Activated T-cell treated with anti-CD3 and anti-CD28 coated beads for 48 hours (primary cell): ENCODE measurements at places on chromosomes 3 and 15.

- DNase-seq, result no peak
Observed at GRCh38 chr15:68340726-68341671, 63.5 kb downstream of the FEM1B start.

- DNase-seq, result no peak
Observed at GRCh38 chr15:69035205-69035917, 20.9 kb downstream of the NOX5 start.

- no peak for DNase-seq
Observed at GRCh38 chr15:63461230-63461985, 43.0 kb upstream of the USP3 start.

- DNase-seq, result no peak
Observed at GRCh38 chr15:36936613-36937012, 163.7 kb downstream of the MEIS2 start.

- no peak for DNase-seq
Observed at GRCh38 chr15:46714950-46715349, 1002.4 kb upstream of the SEMA6D start.

DNA sequence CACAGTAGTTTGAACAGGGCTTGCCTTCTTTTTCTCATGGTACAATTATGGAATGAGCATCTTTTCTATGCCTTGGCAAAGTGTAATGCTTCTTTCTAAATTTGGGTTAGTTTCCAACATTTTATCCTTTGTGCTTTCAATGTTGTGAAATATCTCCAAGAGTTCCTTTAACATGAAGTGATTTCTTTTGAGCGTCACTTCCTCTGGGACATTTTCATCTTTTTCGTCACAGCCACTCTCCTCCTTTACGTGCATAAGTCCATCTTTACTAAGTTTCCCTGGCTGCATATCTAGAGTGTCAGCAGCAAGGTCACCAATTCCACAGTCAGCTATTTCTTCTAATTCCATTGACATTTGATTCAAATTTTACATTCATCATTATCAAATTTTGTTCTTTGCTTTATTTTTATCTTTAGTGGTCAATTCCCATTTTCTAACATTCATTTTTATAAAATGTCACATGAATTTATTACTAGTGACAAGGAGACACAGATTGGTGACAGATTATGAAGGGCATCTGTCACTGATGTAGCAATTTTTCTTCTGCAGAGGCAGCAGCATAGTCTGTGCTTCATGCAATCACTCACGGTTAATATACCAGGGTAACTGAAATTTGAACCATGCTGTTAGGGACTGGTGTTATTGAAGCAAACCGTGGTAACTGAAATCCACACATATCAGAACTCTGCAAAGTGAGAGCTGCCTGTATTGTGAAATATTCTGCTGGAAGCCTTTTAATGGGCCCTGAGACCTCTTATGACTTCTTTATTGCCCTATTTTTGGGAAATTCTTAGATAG, 126.5 kb upstream of the THBS1 start:
- no peak for DNase-seq

DNA sequence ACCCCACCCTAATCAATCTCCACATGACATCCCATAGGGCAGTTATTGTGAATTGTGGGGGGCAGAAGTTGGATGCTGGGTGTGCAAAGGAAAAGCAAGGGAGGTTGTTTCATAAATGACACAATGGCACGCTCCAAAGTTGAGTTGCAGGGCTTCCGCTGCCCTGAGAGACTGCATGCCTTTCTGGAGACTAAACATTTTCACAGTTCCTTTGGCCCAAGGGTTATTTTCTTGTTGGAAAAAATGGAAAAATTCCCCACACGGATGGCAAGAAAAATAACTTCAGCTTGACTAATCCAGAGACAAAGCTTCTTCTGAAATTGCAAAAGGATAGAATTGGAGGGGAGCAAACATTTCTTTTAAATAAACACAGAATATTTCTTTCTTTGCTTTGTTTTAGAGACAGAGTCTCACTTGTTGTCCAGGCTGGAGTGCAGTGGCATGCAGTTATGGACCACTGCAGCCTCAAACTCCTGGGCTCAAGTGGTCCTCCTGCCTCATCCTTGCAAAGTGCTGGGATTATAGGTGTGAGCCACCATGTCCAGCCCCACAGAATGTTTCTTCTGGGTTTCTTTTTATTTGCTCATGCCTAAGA, 19.1 kb upstream of the TPM1 start:
- no peak for DNase-seq

DNA sequence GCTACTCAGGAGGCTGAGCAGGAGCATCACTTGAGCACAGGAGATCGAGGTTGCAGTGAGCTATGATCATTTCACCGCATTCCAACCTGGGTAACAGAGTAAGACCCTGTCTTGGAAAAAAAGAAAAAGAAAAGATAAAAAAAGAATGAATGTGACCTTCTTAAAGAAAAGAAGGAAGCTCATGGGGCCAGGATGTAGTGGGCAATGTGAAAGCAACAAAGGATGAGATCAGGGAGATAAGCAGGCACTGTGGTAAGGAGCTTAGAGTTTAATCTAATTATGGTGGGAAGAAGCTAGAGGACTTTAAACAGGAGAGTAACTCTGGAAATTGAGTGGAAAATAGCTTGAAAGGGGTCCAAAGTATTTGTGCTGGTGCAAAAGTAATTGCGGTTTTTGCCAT, 231.6 kb upstream of the UBE2E2 start:
- DNase-seq, result no peak

GRCh38 chr15:98667521-98668179, 19.3 kb downstream of the IGF1R start:
- no peak for DNase-seq

DNA sequence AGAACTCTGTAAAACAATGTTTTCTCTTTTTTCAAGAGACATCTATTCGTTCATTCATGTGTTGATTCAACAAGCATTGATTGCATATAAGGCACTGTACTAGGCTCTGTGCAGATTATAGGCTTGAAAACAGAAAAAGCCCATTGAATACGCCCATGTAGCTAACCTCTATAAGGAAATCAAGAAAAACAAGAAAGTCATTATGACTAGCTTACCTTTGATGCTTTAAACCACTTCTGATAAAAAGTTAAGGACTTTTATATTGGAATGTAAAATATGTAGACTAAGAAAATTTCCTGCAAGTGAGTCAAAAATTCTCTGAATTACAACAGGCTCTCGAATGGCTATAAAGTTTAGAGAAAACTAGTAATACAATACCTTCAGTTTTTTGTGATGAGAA, 92.5 kb downstream of the BDH1 start:
- DNase-seq, result no peak

DNA sequence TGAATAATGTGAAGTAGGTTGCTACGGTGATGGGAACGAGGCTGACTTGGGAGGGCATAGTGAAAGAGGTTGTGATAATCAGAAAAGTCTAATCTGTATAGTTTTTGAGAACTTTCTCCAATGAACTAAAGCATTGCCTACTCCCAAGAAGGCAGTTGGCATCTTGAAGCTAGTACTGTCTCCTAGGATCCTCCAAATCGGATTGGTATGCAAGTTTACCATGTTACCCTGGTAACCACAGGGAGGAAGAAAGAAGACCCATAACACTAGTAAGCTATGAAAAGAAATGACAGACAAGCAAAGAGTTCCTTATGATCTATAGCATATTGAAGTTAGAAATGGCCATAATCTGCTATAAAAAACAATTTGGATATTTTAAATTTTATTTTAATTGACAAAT, 127.2 kb upstream of the SYNPR start:
- DNase-seq, result no peak

DNA sequence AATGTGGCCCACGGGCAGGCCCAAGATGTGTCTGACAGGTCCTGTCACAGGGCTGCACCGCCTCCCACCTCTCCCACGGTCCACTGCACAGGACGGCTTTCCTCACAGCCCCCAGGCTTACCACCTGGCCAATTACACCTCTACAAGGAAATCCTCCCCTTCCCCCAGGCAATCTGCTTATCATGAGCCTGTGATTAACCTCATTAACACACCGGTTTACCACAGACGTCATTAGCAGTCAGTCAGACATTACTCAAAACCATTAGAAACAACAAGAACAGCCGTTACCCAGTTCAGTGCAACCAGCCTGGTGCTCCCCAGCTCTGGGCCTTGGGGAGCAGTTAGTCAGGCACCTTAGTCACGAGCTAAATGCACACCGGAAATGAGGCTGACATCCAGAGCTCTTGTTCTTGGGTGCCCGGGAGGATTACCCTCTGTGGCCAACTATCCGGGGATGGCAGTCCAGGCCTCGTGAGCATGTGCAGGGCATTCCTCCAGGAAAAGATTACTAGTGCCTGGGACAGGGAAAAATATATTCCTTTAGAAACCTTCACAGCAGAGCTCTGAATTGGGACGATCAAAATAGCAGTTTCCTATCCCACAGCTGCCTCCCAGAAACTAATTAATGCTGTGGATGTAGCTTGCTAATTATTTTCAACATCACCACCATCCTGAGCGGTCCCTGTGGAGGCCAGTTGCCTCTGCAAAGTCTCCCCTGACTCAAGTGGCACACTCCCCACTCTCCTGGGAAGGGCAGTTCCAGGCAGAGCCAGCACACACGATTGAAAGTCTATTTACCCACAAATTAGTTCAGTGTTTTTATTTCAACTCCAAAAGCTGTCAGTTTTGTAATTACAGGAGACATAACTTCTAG, 117.4 kb upstream of the ZBED2 start:
- DNase-seq, result no peak

DNA sequence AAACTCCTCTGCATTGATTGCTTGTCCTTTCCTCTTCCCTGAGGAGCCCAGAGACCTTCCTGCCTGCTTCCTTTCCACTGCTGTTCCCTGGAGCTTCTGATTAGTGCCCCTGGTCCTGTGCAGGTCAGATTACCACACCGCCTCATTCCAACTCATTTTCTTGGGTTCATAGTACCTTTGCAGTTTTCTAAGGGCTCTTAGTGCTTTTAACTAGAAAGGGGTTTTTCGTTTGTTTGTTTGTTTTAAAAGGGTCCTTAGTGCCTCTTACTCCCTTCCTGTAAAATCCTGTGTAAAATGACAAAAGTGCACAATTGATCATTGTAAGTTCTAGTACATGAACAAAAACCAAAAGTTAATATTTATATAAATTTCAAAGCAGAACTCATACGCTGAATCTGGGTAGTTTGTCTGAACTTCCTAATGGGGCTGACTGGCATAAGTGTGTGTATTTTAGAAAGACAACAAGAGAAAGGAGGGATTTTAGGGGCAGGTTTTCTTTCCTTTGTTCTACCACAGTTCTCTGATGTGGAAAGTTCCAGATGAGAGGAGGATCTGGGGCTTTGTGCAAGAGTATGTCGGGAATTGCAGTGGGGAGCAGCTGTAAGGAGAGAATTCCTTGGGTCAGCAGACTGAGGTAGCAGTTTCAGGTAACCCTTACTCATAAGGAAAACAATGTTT, 30.6 kb downstream of the SNRK start:
- no peak for DNase-seq

- no peak for DNase-seq
Observed at GRCh38 chr15:83287541-83288027, 3.1 kb upstream of the BNC1 start.

DNA sequence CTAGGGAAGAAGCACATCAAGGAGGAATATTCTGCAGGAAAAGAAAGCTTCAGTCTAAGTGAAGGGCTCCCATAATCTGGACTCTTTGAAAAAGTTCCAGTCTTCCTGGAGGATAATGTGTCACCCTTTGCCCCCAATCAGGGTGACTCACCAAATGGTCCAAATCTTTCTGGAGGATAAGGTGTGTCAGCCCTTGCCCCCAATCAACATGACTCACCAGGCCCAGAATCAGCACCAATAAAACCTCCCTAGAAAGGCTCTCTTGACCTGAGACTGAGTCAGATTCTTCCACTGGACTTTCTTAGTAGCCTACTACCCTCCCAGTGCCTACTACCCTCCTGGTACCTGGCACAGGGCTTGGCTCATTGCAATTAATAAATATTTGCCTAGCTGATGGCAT, 9.5 kb upstream of the ARL14 start:
- no peak for DNase-seq

GRCh38 chr3:126341755-126342150, 15.5 kb downstream of the KLF15 start:
- DNase-seq, result no peak

GRCh38 chr3:191329654-191330529, at the start of gene UTS2B:
Gene UTS2B, minus strand, starts transcription at chr3:191330526. Its CDS starts 48,337 bp downstream, at chr3:191282189.
- DNase-seq, result no peak

DNA sequence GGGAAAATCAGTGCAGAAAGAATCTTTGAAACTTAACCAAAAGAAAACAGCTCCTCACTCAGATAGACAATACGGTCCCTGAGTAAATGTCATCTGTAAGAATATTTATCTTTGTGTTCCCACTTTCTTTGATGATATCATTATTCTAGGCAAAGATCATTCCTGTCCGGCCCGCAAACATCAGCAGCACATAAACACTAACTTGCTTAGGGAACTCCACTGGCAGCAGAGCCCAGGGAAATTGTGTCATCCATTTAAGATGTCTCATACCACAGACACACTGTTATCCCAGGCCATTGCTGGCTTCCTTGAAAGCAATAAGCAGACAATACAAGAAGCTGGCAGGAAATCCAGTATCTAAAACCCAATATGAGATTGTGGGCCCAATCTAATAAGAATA, 20.1 kb upstream of the CD96 start:
- no peak for DNase-seq

DNA sequence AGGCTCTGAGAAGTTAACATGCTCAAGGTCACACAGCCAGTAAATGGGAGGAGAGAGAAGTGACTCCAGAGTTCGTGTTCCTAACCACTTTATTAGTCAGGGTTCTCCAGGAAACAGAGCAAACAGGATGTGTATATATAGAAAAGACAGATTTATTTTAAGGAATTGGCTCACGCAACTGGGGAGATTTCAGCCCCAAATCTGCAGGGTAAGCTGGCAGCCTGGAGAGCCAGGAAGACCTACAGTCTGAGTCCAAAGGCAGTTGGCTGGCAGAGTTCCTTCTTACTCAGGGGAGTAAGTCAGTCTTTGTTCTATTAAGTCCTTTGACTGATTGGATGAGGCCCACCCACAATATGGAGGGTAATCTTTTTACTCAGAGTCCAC, 118.2 kb upstream of the PROK2 start:
- DNase-seq, result no peak

DNA sequence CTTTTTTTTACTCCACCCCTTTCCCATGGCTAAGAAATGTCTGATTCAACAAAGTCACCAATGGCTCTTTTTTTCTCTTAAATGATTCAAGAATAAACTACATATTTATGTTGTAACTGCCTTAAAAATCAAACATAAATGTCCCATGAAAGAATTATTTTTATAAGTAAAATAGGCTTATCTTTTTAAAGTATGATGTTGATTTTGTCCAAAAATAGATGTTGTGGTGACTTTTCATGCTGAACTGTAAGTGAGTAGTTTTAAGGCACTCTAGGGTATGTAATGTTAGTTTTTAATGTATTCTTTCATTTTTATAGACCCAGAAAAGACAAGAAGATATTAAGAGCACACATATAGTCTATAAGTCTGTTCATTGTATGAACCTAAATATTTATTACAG, 594.9 kb downstream of the NLGN1 start:
- no peak for DNase-seq

GRCh38 chr3:40714771-40715345, 190.1 kb downstream of the ZNF621 start:
- DNase-seq, result no peak

GRCh38 chr3:180827171-180827570, 85.3 kb upstream of the FXR1 start:
- no peak for DNase-seq

- no peak for DNase-seq
Observed at GRCh38 chr15:47794252-47794914, 77.1 kb downstream of the SEMA6D start.
